ENCODE measurements at places on chromosomes 1 and 21. TPM values are rescaled to one million over a fixed set of nuclear protein-coding genes. Genes with fewer than 3 reads are reported as not detected.

H3-3A gene
- 1,086 TPM for polyA plus RNA-seq

PLA2G2E gene
- polyA plus RNA-seq, result not detected

KCNN3 gene
- polyA plus RNA-seq, result not detected

DNA sequence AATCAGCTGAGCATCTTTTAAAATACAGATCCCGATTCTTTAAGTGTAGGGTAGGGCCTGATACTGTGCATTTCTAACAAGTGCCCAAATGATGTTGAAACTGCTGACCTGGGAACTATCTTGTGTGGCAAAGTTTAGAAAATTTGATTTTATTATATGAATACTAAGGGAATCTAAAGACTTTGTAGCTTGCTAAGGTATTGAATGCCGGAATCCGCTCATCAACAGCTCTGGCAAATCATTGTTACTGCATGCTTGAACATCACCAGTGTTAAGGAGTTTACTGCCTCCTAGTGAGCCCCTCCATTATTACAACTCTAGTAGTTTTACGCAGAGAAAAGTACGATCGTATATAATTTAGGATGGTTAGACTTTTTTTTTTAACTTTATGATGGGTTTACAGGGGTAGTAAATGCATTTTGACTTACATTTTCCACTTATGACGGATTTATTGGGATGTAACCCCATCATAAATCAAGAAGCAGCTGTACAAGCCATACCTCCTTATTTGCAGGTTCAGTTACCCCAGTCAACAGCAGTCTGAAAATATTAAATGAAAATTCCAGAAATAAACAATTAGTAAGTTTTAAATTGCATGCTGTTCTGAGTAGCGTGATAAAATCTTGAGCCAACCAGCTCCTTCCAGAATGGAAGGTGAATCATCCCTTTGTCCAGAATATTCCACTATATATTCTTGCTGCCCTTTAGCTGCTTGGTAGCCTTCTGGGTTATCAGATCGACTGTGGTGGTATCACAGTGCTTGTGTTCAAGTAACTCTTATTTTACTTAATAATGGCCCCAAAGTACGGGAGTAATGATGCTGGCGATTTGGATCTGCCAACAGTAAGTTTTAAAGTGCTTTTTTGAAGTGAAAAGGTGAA lies 892 bp downstream of the TYW3 start:
- H3K36me3 ChIP-seq, result peaks cover 17% of the 10 kb centered on the region
- H3K27me3 ChIP-seq, result peaks cover 10% of the 10 kb centered on the region
- peak overlapping the region; percentile 98 for H3K4me3 ChIP-seq
- peak overlapping the region; percentile 96 for H3K27ac ChIP-seq
- peaks cover 52% of the 10 kb centered on the region for H3K4me1 ChIP-seq
- peak; percentile 74 for DNase-seq

DNA sequence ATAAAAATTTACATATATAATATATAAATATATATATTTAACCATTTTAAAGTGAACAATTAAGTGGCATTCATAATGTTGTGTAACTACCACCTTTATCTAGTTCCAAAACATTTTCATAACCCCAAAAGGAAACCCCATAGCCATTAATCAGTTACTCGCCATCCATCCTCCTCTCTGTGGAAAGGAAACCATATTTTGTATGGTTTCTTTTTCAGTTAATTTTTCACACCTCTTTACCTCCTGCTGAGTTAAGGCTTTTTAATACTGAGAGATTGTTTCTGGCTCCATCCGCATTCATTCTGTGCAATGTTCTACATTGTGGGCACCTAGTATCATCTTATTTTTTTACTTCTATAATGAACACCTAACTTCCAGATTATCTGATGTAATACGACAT lies 512.1 kb downstream of the LMO4 start:
- no peak overlapping the region for H3K27ac ChIP-seq
- peaks cover 6% of the 10 kb centered on the region for H3K27me3 ChIP-seq
- H3K36me3 ChIP-seq, result no peaks in the 10 kb centered on the region
- H3K4me1 ChIP-seq, result no peaks in the 10 kb centered on the region

DNA sequence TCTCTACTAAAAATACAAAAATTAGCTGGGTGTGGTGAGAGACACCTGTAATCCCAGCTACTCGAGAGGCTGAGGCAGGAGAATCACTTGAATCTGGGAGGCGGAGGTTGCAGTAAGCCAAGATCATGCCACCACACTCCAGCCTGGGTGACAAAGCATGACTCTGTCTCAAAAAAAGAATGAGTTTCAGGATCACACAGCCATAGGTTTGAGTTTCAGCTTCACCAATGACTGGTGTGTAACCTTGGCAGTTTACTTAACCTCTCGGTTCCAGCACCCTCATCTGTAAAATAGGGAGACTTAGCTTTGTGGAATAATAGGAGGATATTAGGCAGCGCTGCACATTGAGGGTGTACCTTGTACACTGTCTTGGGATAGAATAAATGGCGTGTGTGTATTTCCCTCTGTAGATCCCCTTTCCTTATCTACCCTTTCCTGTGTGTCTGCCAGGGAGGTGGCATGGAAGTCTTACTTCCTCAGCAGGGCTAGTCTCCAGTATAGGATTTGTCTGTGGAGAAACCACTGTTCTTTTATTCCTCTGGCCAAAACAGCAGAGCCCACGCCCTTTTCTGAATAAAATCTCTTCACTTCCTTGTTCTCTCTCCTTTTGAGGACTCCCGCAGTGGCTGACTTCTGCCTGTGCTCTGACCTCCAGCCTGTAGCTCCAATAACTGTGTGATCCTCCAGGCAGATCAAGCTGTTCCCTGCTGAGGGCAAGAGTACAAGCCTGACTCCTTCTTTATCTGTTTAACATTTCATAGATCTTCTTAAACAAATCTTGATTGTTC lies 90.4 kb downstream of the HHAT start:
- H3K36me3 ChIP-seq, result no peaks in the 10 kb centered on the region
- DNase-seq, result no peak
- no peak overlapping the region for H3K4me3 ChIP-seq
- no peaks in the 10 kb centered on the region for H3K27me3 ChIP-seq

DNA sequence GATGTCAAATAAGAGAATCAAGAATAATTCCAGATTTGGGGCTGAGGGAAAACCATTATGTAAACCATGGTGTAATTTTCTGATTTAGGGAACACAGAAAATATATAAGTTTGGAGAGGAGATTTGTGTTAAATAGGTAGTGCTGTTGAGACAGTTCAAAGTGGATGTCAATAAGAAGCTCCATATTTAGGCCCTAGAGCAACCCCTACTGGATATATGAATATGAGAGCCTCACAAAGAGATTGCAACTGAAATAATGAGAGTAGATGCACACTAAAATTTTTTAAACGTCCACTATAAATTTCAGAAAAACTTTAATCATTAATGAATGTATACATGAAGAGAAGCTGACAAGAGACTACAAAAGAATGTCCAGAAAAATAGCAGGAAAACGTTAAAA lies 1447.8 kb upstream of the PRMT6 start:
- no peaks in the 10 kb centered on the region for H3K4me1 ChIP-seq
- peaks cover 6% of the 10 kb centered on the region for H3K36me3 ChIP-seq
- no peak for DNase-seq
- H3K27ac ChIP-seq, result no peak overlapping the region

All from immature natural killer cell (primary cell).